Activated CD4-positive, CD25-positive, alpha-beta regulatory T cell (primary cell): ENCODE measurements at places on chromosomes 6 and 20.

- no peak for DNase-seq
Measured at GRCh38 chr20:10094566-10095173, 59.9 kb downstream of the ANKEF1 start.

GRCh38 chr20:38659597-38659880 lies 57.9 kb downstream of the ARHGAP40 start:
- DNase-seq: no peak

DNA sequence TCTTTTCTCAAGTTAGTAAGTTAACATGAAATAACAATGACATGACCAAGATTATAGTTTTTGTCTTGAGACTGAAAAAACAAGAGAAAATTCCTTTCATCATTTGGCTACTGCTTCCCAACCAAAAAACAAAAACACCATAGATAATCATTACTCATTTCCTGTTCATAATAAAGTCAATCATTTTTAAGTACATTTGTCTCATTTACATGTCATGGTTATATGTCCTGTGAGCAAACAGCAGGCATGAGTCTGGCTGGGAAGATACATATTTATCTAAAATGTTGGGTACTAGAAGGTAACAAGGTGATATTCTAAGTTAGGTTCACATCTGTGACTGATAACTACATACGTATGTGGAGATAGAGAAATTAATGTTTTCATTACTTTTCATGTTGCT lies 180.5 kb downstream of the ISM1 start:
- no peak for DNase-seq

- no peak for DNase-seq
Measured at GRCh38 chr6:105116150-105116549, 63.7 kb downstream of the POPDC3 start.

DNA sequence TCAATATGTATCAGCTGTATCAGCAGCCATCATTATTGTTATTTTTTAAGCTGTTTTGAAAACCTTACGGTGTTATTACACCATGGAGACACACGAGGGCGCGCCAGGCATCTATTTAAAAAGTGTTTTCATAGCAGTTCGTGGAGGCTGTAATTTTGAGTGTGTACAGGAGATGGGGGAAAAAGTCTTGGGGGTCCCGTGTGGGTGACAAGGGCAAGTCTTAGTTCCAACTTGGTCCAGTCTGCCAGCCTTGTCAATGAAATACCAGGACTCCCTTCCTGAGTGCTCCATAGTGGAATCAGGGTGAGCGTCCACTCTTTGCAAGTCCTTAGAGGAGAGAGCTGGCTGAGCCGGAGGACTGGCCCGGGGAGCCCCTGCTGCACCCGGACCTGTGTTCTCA lies 43.3 kb downstream of the SLC2A10 start:
- DNase-seq: peak; percentile 27

GRCh38 chr6:35015996-35016395 lies 125.1 kb downstream of the TCP11 start:
- no peak for DNase-seq

DNA sequence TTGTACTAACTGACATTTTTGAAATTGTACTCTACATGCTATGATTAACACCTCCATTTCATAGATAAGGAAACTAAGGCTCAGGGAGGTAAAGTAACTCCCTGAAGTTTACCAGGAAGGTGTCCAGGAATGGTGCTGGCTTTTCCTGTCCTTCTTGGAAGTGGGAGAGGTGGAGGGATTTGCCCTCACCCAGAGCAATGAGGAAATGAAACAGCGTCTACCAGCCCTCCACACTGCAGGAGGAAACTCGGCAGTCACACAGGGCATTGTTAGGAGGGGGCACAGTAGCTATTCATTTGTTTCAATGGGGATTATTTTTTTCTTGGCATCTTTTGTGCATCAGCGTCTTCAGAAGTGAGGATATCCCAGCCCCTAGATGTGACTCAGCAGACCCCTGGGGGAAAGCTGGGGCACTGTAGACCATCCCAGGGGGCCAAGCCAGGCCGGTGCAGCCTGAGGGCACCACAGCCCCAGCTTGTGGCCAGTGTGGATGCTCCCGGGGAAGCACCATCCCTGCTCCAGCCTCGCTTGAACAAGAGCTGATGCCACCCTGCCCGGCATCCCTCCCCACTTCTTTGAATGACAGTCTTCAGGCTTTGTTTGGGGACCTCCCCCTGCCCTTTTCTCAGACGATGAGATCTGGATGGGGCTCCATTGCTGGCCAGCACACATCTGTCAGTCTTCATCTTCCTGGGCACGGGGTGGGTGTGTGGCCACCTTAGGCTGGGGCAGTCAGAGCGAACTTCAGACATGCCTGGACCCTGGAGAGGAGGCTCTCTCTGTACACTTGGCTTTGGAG lies 224.4 kb upstream of the PMEPA1 start:
- DNase-seq: no peak

DNA sequence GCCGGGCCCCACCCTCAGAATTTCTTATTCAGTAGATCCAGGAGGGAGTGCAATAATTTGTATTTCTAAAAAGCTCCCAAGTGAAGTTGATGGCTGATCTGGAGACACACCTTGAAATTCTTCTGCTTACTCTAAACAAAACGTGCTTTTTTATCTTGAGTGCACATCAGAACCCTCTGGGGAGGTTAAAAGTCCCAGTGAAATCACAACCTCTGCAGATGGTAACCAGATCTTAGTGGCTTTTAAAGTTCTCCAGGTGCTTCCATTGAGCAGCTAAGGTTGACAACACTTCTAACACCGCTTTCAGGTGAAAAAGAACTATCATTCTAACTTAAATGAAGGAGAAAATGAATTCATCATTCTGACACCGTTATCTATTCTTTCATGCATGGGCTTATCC lies 45.6 kb upstream of the ESR1 start:
- no peak for DNase-seq

DNA sequence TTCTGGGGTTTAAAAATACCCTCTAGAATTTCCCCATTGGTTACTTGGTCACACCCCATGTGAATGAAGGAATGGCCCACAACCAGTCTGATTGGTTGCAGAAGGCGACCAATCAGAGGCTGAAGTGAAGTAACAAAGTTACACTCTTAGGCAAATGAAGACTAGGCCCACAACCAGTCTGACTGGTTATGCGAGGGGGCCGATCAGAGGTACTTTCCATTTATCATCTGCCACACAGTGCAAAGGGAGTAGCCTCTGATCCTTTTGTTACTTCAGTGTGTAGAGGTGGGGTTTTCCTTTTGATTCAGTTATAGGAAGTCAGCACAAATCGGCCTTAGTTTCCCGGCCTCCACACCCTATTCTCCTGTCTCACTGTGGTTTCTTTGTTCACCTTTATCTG lies 61.2 kb upstream of the SGK1 start:
- no peak for DNase-seq

- DNase-seq: no peak
Measured at GRCh38 chr6:36548401-36548743, 1.1 kb upstream of the STK38 start.

DNA sequence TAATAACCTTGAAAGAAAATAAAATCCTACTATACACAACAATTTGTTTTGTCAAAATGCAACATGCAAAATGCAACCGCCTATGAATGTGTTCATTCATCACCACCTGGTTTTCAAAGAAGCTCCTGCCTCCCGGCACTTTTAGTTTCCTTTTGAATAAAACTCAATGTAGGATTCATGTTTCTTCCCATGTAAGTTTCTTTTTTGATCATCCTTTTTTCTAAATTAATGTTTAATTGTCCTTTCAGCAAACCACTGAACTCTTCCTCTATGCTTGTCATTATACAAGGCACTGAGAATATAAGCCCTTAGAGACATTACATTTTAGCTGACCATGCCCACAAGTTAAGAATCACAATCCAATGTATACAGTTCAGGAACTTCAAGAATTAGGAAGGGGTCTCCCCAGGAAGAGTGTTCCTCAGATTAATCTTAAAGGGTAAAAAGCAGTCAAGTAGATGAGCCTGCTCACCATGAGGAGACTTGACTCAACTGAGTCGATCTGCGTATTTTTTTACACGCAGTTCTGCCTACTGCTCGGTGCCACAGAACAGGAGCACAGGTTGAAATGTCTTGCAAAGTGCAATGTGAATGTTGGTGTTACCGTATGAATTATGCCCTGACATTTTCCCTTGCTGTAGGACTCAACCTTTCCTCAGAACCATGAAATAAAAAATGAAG lies 7.2 kb upstream of the THEMIS start:
- no peak for DNase-seq

DNA sequence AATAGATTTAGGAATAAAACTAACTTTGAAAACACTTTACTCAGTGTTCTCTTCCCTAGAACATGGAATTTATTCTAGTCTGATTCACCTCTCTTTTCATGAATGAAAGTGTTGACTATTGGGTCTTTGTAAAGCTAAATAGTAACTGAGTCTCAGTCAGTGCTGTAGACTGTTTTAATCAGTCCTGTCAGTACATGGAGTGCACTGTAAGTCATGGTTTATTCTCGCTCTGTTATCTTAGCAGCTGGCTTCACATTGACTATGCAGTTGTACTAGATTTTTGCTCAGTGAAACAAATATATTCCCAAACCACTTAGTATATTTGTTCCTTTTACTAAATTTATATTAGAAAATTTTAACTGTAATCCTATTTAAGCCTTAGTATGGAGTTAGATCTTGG lies 15.1 kb upstream of the ACAT2 start:
- DNase-seq: no peak

DNA sequence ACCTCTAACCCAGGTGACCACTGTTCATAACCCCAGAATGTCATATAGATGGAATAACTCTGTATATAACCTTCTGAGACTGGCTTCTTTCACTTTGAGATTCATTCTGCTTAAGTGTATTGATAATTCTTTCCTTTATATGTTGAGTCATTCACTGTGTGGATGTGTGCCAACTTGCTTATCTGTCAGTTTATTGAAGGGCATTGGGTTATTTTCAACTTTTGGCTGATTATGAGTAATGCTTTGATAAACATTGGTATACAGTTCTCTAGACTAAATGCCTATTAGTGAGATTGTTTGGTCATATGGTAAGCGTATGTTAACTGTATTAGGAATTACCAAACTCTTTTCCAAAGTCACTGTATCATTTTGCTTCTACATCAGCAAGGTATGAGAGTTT lies 453.4 kb upstream of the SPTLC3 start:
- no peak for DNase-seq

GRCh38 chr6:164039954-164040375 lies 625.4 kb downstream of the QKI start:
- no peak for DNase-seq

- DNase-seq: no peak
Measured at GRCh38 chr6:87668013-87668412, 34.0 kb downstream of the AKIRIN2 start.

- no peak for DNase-seq
Measured at GRCh38 chr20:57066126-57066900, 200.1 kb downstream of the BMP7 start.

DNA sequence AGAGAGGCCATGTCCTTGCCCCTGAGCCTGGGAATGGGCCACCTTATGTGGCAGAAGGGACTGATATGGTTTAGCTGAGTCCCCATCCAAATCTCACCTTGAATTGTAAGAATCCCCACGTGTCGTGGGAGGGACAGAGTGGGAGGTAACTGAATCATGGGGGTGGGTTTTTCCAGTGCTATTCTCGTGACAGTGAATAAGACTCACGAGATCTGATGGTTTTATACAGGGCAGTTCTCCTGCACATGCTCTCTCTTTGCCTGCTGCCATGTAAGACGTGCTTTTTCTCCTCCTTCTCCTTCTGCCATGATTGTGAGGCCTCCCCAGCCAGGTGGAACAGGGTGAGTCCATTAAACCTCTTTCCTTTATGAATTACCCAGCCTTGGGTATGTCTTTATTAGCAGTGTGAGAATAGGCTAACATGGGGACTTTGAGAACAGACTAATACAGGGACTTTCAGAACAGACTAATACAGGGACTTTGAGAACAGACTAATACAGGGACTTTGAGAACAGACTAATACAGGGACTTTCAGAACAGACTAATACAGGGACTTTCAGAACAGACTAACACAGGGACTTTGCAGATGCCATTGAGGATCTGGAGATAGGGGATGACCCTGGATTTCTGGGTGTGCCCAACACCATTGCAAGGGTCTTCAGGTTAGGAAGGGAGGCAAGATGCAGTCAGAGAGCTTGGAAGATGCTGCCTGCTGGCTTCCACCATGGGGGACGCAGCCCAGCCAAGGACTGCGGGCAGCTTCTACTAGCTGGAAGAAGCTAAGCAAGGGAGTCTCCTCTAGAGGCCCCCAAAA lies 86.9 kb downstream of the RAMACL start:
- no peak for DNase-seq

DNA sequence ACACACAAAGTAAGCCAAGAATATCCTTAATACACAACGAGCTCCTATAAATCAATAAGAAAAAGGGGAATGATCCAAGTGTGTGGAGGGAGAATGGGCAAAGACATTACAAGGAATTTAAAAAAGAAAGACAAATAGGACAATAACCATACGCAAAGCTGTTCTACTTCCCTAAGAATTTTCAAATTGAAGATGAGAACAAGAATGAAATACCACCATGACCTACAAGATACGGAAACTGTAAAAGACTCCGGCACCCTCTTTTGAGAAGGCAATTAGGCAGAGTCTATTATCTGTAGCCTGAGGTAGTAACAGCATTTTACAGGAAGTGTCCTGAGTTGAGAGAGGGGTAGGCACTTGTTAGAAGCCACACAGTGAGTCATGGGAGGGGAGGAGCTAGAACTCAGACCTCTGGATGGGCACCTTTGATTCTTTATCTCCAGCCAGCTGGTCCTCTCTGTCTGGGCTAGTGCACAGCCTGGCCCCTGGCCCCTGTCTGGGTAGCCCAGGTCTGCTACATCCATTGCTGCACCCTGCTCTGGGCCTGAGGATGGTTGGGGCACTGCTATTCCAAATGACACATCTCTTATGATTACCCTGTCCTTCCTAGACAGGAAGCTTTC lies 15.3 kb downstream of the RSPO4 start:
- no peak for DNase-seq

DNA sequence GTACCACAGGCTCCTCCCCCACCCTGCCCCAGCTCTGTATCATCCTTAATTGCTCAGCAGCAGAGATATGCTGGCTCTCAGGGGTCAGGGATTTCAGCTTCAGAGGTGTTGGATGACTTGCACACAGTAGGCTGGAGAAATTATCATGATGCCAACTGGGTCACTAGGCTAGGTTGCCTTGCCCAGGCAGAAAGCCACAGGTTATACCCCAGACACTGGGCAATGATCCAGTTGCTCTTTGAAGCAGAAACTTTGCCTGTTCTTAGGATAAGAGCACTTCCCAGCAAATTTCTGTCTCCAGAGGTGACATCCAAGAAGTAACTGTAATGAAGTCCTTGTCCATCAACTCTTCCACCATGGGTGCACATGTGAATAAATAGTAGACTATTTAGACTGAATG lies 38.3 kb upstream of the SCML4 start:
- DNase-seq: no peak

DNA sequence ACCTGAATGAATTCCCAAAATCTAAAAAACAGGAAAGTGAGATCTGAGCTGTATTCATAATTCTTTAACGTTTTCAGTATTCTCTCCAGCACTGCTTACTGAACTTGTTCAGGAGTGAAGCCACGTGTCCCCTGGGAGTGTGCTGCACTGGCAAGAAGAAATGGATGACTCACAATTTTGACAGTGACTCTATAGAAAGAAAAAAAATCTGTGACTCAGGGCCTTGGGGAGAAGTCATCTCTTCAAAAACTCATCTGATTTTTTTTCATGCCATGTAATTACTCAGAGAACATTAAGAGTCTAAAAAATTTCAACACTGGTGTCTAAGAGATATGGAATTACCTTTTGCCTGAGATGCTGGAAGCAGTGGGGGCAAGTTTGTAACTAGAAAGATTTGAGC lies 39.7 kb downstream of the ANKEF1 start:
- no peak for DNase-seq
